ENCODE measurements at places on chromosomes 2 and 18. TPM values are rescaled to one million over a fixed set of nuclear protein-coding genes. Genes with fewer than 3 reads are reported as not detected.

Gene UGT1A9
- total RNA-seq, result not detected

Gene LMAN1
- total RNA-seq, result 84.0 TPM

Gene FHL2
- 33.6 TPM for total RNA-seq

Gene PSMA8
- not detected for total RNA-seq

Gene KYNU
- 5.4 TPM for total RNA-seq

Gene SCN9A
- 8.5 TPM for total RNA-seq

Gene ANKRD23
- total RNA-seq, result 4.1 TPM

Gene FBXO36
- 0.29 TPM for total RNA-seq

Gene ALK
- total RNA-seq, result not detected

Gene MYCN
- total RNA-seq, result not detected

Gene ABCB6
- total RNA-seq, result 31.6 TPM

Gene MOCOS
- total RNA-seq, result 12.4 TPM

Gene KATNAL2
- total RNA-seq, result 0.91 TPM

Gene IL1RN
- not detected for total RNA-seq

Gene CDKL4
- not detected for total RNA-seq

Gene GNAL
- not detected for total RNA-seq

Gene GAL3ST2
- 0.31 TPM for total RNA-seq

Gene GAREM1
- total RNA-seq, result 0.33 TPM

Gene GALNT1
- total RNA-seq, result 49.6 TPM

Gene MAP2
- total RNA-seq, result 0.13 TPM

Data from K562 (cell line).